ENCODE measurements at places on chromosomes 7 and 10.

GRCh38 chr10:77867124-77867719 lies 59.3 kb downstream of the DLG5 start:
- no peak for DNase-seq

- DNase-seq = no peak
These were observed 239.6 kb upstream of the STEAP1 start for GRCh38 chr7:89914711-89915110.

GRCh38 chr7:128869944-128870285 lies 7.3 kb downstream of the ATP6V1F start:
- DNase-seq = no peak

GRCh38 chr7:46059308-46060020 lies 138.4 kb upstream of the IGFBP3 start:
- DNase-seq = no peak

- DNase-seq = no peak
These were observed 123.3 kb downstream of the CELF2 start for GRCh38 chr10:11140963-11141362.

DNA sequence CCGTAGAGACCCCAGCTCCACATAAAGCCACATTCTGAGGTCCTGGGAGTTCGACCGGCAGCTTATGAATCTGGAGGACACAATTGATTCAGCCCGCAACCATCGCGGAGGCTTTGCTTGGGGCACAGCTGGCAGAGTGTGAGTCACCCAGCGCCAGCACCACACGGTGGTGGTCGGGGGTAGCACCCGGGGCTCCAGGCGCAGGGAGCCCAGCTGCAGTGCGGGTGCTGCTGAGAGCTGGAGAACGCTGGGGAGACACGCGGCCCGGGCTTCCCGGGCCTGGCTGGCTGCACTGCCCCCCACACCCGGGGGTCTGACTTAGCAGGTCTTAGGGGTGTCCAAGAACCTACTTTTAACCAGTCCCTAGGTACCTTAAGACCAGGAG lies 87.9 kb downstream of the PAXIP1 start:
- no peak for DNase-seq

DNA sequence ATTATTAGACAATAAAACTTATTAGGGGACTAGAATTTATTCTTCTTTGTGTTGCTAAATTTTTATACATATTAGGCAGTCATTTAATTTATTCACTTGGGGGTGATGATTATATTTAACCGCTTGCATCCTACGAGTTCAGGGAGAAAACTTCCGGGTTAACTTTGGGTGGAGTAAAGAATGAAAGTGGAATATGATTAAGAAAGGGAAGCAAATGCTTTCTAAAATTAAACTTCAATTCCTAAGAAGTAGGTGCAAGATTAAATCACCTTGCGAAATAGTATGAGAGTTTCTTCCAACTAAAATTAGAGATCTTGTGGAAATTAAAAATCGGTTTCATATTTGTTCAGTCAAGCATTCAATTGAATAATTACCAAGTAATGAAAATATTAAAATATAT lies 33.5 kb downstream of the MRC1 start:
- no peak for DNase-seq

DNA sequence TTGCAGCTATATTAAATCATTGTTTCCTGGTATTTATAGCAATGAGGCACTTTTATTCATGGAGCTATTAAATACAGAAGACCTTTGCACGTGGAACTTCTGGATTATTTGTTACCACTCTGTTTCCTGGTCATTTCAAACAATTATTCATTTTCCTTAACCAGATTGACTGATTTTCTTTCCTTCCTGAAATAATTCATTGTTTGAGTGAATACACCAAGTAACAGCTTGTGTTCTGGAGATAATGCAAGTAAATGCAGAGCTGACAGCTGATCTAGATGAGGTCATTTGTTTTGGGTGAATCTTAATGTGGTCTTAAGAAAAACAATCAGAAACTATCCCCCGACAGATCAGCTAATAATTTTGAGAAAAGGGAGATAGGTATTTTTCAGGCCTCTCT lies 497.7 kb downstream of the KIF20B start:
- no peak for DNase-seq

DNA sequence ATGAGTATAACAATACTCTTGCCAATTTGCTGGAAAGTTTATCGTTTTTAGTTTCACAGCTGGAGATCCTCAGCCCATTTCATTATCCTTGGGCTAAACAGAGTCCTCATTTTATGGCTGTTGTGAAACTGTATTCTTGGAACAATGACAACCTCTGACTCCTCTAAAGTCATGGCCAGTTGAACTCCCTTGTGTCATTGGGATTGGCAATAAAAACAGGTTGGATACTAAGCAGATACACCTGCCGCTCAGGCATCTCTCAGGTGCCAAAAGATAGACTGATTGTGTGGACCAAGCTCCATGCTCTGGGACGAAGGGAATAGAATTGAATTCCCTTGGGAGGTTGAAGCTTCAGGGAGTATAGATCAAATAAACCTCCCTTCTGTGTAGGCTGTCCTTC lies 182.2 kb downstream of the WDR11 start:
- no peak for DNase-seq

DNA sequence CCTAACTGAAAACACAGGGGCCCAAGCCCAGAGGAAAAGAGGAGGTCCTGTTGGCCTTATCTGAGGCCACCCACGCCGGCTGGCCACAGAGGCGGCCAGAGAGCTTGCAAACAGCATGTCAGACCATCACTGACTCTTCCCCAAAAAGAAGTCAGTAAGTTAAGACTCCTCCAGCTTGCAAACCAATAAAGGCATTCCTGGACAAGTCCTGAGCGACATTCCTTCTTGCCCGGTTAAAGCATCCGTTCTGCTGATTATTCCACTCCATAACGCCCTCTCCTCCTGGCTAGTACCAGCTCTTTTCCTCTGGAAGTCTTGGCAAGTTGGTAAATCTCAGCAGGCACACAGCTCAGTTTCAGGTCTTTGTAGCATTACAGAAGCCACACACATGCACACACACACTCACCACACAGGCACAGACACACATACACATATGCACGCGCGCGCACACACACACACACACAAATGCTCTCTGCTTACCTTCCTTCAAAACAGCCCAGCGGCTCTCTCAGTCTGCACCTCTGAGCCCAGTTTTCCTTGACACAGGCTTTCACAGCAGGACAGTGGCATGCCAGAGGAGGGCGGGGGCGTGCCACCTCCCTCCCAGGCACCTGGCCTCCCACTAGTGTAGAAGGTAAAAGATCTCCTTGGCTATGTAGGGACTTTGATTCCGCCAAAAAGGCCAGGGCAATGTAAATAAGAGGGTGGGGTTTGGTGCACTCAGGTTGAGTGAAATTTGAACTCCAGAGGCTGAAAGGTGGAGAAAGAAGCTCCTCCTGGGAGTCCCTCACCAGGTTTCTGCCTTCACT lies 201.4 kb downstream of the TNS3 start:
- no peak for DNase-seq

- DNase-seq = no peak
These were observed 107.5 kb downstream of the GRB10 start for GRCh38 chr7:50674896-50675835.

DNA sequence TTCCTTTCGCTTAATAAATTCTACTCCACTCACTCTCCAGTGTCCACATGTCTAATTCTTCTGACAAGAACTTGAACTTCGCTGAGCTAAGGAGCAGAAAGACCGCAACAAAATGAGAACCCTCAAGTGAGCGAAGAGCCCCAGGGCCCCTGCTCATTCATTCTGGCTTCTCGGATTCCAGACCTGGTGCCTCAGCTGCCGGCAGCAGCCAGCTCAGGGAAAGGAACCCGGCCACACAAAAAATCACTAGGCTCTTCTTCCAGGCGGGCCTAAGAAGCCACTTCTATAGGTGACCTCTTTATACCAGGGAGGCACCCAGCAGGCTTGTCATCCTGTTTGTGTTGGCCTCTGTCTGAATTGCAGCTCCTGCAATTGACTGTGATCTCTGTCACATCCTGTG lies 33.3 kb downstream of the OTUD1 start:
- DNase-seq = no peak

DNA sequence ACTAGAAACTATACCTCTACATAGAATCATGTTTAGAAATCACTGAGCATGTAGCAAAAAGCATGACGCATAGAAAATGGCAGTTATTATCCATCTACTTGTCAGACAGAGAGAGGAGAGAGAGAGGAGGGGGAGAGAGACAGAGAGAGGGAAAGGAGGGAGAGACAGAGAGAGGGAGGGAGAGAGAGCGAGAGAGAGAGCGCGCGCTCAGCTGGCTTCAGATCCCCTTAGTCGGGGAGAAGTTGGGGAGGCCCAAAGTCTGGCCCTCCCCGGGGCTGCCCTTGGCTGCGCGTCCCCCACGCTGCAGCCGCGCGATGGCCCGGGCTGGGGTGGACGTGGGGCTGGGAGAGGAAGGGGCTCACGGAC lies 37.0 kb downstream of the CNPY1 start:
- DNase-seq = no peak

- no peak for DNase-seq
These were observed 3.1 kb downstream of the SOSTDC1 start for GRCh38 chr7:16462431-16462889.

- no peak for DNase-seq
These were observed 15.1 kb upstream of the ZNF273 start for GRCh38 chr7:64887756-64888508.

DNA sequence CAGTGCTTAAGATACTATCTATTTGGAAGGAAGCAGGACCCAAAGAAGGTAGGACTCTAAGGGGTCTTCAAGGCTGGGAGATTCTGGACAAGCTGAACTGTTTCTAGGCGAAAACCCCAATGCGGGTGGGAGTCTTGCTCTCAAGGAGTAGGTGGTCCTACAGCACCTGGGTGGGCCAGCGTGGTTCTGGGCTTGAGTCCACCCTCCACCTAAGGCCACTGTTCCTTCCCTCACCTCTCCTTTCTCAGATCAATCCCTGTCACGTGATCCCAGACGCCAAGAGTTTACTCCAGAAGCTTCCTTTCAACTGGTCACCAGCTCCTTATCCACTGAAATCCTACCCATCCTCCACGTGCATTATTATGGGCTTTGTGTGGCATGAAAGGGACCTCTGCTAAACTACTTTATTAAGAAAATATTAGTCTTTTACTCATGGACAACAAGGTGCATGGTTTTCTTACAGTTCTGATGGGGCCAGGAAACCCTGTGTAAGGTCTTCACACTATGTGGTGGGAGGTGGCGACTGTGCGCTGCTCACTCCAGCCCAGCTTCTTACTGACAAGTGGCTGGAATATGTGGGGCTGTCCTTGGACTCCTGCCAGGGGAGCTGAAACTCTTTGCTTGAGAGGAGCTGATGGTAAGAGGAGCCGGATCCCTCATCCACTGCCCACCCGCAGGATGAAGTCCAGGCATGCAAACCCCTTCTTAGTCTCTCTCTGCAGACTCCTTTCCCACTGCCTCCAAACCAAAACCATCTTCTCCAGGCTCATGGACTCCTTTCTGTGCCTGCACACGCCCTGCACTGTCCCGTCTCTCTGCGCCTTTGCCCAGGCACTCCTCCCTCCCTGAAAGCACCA lies 1.6 kb downstream of the ZNF746 start:
- DNase-seq = no peak

DNA sequence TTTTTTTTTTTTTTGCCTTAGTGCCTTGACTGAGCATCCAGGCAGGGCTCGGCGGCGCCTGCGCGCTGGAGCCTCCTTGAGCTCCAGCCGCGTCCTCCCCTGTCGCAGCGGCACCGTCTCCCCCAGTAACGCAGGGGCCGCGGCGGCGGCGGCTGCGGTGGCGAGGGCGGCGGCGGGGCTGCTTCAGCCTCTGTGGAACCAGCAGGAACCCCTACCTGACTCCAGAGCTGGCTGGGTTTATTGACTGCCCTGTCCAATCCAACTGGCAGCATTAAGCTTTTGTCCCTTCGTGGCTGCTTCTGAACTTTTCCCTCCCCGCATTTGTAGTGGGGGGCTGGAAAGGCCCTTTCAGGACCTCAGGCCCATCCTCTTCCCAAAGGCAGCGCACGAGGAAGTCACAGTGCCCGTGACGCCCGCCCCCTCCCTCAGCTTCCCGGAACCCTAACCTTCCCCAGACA lies at the start of gene GPR85:
Gene GPR85 (minus strand): TSS at position 397 of the 458 bp plus-strand sequence. CDS start 2,106 bp downstream, outside the sequence.
- DNase-seq = peak; percentile 0

- no peak for DNase-seq
These were observed 178.8 kb upstream of the BMPER start for GRCh38 chr7:33726582-33726981.

DNA sequence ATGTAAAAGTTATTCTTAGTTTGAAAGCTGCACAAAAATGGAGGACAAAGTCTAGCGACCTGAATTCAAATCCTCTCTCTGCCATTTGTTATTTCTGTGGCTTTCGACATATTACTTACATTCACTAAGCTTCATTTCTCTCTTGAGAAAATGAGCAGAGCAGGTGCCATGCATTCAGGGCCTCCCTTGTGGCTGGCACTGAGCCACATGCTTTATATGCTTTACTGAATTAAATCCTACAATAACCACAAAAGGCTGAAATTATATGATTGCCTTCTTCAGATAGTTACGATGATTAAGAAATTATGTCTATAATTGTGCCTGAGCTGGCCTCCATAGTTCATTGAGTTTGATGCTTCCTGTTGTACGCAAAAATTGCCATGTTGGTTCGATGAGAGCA lies 98.7 kb downstream of the NPSR1 start:
- DNase-seq = no peak

GRCh38 chr10:32253276-32253675 lies 93.7 kb downstream of the EPC1 start:
- no peak for DNase-seq

DNA sequence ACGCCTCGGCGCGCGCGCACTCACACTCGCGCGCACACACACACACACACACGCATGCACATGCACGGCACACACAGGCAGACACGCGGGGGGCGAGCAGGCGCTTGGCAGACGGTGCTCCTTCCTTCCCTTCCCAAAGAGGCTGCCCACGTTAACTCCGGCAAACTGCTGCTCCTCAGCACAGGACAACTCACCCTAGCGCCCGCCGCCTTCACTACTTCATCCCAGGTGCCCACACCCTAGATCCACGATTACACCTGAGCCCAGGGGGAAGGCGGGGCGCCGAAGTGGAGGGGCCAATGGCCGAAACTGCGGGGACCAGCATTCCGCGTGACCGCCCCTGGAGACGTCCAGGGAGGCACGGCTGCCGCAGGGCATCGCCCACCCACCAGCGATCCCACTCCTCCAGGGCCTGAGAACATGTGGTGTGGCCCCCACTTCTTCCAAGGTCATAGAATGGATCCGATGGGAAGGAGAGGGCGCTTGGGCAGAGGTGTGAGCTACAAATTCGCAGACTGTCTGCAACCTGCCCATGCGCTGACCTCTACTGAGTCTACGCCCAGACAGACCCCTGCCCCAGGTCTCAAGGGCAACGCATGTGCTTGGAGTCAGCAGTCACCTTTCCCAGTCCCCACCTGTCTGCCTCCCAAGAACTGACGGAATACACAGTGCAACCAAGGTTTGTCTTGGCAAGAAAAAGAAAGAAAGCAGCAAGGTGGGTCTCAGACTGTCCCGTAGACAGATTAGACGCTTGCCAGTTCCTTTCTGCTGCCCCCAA lies 74.6 kb downstream of the CALN1 start:
- no peak for DNase-seq

- DNase-seq = no peak
These were observed 109.5 kb downstream of the NRF1 start for GRCh38 chr7:129721068-129721467.

- no peak for DNase-seq
These were observed 50.4 kb downstream of the RBM33 start for GRCh38 chr7:155694851-155695250.

- no peak for DNase-seq
These were observed 237.3 kb downstream of the ZMYND11 start for GRCh38 chr10:372566-372965.

- no peak for DNase-seq
These were observed 88.7 kb downstream of the COBL start for GRCh38 chr7:51227861-51228260.

- no peak for DNase-seq
These were observed 84.5 kb downstream of the LHFPL3 start for GRCh38 chr7:104412911-104413310.
